Activated CD8-positive, alpha-beta memory T cell treated with anti-CD3 and anti-CD28 coated beads for 1 hour (primary cell): ENCODE measurements at places on chromosomes 5 and 9.

GRCh38 chr5:174527916-174528540 lies 196.4 kb upstream of the MSX2 start:
- no peak for DNase-seq

DNA sequence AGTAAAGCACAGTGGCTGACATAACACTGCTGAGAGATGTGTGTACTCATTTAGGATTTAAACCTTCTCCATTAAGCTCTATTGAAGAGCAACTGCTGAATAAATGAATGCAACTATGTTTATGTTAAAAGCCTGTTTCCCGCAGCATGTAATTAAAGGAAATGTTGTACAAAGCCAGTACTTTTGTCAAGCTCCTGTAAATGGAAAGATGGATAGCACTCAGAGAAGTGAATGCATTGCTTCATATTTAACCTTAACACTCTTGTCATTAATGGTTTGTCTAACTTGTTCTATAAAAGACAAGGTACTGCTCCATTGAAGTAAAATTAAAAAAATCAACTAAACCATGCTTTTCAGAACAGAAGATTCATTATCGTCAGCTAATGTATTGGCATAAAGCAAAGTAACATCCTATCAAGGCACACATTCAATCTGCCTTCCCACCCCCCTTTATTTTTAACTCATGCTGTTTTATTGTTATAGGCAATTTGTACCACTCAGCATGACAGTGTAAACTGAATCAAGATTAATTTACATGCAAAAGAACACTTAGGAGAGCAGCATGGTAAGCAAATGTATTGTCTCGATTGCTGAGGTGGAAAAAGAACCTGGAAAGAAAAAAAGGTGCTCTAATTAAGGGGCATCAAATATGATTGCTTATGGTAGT lies 240.9 kb upstream of the TBCA start:
- DNase-seq: no peak

DNA sequence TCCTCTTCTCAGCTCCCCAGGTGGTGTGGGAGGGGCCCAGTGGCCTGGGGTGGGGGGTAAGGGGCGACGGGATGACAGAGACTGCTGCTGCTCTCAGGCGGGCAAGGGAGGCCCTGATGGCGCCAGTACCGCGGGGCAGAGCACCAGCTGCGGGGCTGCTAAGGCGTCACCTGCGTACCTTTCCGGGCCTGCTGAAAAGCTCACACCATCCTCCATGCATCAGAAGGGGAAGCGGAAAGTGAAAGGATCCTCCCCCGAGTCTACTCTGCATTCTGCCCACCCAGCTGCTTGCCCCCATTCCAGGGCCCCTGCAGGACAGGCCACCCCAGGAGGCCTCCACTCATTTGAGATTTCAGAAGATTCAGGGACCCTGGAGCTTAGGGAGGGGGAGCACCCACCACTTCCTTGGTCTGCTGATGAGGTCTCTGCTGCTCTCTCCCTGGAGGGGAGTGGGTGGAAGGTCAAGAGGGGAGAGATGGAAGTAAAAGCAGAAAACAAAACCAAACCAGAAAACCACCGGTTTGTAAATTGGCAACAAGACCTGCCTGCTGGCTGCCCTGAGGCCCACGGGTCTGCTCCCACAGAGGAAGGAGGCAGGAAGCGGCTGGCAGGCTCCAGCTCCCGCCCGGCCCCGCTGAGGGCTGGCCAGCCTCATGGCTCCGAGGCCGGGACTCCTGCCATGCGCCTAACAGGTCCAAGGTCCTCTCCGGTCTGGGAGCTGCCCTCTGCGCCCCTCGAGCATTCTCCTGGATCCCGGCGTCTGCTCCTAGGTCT lies 33.6 kb downstream of the PRRT1B start:
- no peak for DNase-seq

- DNase-seq: no peak
These were observed 223.6 kb upstream of the EFNA5 start for GRCh38 chr5:107894361-107894760.

GRCh38 chr9:25677301-25678146 lies 720 bp downstream of the TUSC1 start:
- DNase-seq: no peak

GRCh38 chr5:107743373-107744000 lies 72.8 kb upstream of the EFNA5 start:
- DNase-seq: no peak

GRCh38 chr5:173328844-173329490 lies 753 bp upstream of the STC2 start:
- no peak for DNase-seq

DNA sequence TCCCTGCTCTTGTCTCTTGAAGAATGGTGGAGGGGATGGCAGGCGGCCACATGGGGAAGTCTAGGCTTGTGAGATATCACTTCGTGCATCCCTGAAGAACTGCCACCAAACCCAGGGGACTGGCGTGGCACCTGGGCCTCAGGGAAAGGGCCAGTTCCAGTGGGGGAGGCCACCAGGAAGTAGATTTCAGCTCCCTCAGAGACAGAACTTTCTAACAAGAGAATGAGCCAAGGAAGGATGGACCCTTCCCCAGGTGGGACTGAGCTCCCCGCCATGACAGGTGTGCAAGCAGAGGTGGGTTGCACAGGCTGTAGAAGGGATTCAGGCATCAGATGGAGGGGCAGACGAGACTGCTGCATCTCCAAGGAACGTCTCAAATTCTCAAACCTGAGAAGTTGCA lies 193.9 kb downstream of the GABBR2 start:
- DNase-seq: no peak

- DNase-seq: no peak
These were observed 209.4 kb downstream of the PIK3R1 start for GRCh38 chr5:68424799-68425537.

DNA sequence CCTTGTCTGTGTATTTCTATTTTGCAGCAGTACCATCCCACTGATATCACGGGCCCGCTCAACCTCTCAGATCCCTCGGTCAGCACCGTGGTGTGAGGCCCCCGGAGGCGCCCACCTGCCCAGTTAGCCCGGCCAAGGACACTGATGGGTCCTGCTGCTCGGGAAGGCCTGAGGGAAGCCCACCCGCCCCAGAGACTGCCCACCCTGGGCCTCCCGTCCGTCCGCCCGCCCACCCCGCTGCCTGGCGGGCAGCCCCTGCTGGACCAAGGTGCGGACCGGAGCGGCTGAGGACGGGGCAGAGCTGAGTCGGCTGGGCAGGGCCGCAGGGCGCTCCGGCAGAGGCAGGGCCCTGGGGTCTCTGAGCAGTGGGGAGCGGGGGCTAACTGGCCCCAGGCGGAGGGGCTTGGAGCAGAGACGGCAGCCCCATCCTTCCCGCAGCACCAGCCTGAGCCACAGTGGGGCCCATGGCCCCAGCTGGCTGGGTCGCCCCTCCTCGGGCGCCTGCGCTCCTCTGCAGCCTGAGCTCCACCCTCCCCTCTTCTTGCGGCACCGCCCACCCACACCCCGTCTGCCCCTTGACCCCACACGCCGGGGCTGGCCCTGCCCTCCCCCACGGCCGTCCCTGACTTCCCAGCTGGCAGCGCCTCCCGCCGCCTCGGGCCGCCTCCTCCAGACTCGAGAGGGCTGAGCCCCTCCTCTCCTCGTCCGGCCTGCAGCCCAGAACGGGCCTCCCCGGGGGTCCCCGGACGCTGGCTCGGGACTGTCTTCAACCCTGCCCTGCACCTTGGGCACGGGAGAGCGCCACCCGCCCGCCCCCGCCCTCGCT lies 1.9 kb downstream of the LRRC26 start:
- no peak for DNase-seq

DNA sequence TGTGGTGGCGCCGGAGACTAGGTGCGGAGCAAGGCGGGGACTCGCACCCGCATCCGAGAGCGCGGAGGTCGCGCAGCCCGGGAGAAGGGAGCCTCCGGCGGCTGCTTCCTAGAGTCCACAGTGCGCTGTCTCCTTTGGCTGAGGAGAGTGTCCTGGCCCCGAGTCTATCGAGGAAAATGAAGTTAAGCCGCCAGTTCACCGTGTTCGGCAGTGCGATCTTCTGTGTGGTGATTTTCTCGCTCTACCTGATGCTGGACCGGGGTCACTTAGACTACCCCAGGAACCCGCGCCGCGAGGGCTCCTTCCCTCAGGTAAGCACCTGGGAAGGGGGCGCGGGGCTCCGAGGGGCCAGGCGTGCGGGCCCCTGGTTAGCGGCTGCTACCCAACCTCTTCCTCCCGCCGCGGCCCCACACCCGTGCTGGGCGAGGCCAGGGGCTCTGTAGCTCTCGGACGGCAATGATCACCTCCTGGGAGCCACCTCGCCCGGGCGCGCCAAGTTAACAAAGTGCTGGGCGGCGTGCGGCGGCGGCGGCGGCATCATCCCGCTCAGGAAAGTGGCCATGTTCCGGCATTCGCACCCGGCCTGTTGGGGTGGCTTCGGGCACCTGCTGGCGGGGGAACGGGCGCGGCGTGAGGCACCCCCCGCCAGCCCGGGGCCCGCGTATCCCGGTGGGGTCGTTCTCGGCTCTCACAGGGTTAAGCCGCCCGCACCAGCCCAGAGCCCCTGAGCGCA lies 681 bp downstream of the MAN2A1 start:
- DNase-seq: peak; percentile 24

GRCh38 chr5:53041071-53041692 lies 52.0 kb downstream of the ITGA2 start:
- no peak for DNase-seq

DNA sequence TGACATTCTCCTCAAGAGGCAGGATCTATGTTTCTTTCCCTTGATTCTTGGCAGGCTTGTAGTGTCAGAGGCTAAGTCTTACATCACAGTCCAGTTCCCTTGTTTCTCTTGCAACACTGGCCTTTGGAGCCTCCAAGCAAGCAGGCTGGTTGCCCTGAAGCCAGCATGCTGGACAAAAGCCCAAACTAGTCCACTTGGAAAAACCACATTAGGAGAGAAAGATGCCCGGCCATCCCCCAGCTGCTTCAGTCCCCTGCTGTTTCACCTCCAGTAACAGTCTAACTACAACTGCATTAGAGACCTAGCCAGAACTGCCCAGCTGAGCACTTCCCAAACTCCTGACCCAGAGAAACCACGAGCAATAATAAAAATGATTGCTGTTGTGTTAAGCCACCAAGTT lies 87.6 kb downstream of the ADAMTS6 start:
- DNase-seq: no peak

DNA sequence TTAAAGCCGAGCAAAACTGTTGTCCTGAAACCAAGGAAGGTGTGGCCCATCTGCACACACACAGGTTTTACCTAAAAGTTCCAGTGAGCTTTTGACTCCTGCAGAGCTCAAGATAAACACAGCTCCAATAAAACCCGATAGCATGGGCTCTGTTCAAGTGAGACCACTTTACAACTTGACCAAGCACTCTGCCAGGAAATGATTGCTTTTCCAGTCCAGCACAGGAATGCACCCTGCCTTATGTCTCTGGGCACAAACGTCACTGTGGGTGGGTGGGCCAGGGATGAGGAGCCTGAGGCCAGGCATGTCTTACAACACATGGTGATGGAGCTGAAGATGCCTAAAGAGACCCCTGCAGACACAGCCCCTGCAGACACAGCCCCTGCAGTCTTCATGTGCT lies 115.3 kb downstream of the ROR2 start:
- DNase-seq: no peak

DNA sequence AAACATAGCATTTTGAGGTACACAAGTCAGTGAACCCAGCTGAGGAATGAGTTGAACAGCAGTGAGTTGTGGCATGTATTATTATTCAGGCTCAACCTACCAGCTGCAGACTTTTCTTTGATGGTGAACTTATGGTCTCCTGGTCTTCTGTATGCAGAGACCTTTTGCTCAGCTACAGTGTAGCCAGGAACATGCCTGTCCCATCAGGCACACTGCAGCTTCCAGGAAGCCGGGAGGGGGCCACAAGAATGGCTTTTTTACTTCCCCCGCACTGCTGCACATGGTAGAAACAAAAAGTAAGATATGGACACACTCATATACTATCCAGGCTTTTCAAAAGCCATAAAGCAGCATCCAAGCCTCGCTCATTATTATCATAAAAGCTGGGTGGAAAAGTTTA lies 65.3 kb upstream of the PLPP1 start:
- DNase-seq: no peak

- no peak for DNase-seq
These were observed 24.0 kb downstream of the DCTN4 start for GRCh38 chr5:150734579-150735384.

- DNase-seq: no peak
These were observed 258.3 kb upstream of the ADAMTSL1 start for GRCh38 chr9:18215626-18216025.

DNA sequence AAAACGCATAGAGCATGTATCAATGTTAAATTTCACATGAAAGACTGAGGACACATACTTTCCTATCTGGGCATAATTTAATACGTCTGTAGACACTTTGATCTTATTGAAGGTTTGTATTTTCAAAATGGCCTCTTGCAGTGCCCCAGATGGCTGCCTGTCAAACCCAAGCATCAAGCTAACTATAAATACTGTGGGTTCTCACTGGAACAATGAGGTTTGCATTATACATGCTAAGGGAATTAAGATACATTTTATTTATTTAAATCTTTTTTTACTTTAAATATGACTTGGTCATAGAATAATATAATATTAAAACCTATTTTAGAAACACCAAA lies 702.9 kb upstream of the GRAMD2B start:
- no peak for DNase-seq

DNA sequence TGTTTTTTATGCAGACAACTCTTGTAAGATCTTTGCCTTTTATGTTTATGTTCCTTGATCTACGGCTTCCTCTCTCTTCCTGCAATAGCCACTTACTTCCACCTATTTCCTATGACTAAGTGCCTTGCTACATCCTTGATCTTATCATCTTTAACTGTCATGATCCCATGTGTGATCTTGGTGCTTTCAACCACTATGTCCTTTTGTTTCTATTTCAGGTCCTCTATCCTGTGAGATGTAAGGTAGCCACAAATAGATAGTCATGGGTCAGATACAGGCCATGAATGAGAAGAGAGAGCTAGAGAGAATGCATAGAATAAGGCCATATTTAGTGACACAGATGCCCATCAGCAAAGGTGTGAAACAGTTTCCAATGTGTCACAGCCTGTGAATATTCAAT lies 243.6 kb upstream of the HAPLN1 start:
- DNase-seq: no peak

DNA sequence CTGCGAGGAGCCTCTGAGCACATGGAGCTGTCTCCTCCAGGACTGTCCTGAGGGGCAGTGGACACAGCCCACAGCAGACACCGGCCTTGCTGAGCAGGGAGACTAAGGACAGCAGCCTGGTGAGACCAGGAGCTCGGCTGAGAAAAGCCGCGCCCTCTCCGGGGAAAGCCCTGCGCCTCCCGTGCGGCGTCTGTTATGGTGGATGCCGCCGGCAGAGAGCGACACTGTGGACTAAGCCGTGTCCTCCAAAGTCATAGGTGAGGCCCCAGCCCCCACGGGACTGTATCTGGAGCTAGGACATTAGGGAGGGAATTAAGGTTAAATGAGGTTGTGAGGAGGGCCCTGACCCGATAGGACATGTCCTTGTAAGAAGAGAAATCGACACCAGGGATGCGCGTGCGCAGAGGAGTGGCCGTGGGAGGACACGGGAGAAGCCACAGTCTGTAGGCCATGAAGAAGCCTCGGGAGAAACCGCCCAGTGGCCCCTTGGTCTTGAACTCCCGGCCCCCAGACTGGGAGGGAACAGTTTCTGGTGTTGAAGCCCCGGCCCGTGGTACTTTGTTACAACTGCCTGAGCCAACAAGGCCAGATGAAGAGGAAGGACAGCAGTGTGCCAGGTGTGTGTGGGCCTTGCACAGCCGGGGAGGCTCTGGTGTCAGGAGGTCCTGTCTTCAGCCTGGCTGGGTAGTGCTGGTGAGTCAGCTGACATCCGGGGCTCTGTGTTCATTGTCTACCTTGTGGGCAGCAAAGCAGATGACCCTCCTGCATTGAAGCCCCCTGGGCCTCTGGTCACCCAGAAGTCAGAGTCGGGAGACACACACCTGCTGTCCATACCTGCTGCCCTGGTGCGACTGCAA lies 22.1 kb downstream of the MRPL36 start:
- no peak for DNase-seq

- peak; percentile 50 for DNase-seq
These were observed 79.4 kb downstream of the ESM1 start for GRCh38 chr5:54905942-54906537.
